Stimulated activated CD8-positive, alpha-beta memory T cell treated with anti-CD3 and anti-CD28 coated beads, Interleukin-2, amount 100 ng/mL, for 1 hour (primary cell): ENCODE measurements at places on chromosomes 4 and X.

DNA sequence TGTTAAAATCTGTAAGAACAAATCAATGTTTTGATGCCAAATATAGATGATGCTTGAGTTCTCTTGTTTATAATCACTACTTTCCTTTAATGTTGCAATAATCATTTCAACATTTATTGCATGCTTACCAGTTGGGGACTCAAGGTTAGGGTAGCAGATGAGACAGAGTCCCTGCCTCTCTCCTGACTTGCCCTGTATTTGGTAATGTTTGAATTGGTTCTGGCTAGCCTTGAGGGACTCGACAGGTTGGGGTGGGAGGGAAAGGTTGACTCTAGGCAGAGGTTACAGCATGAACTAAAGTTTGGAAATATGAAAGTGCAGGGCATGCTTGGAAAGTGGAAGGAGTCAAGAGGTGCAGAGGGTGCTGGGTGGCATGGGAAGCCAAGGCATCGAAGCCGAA lies 2.0 kb downstream of the SEC24B start:
- no peak for DNase-seq

DNA sequence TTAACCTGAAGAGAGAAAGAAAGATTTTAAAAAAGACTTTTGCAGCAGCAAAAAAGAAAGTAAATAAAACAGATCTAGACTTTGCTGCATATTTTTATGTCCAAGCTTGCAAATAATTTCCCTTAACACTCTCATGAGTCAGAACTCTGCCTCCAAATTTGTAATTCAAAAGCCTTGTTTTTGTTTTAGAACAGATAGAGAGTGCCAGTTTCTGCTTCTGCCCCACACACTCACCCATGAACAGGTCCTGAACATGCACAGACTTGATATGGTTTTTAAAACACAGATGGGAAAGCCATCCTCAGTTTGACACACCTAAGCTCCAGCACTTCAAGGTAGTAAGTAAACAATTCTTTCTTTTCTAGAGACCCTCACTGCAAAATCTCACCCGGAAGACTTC lies 39.7 kb upstream of the VCX3B start:
- no peak for DNase-seq

- DNase-seq: no peak
These were observed 41.8 kb upstream of the WDR1 start for GRCh38 chr4:10158333-10158942.

DNA sequence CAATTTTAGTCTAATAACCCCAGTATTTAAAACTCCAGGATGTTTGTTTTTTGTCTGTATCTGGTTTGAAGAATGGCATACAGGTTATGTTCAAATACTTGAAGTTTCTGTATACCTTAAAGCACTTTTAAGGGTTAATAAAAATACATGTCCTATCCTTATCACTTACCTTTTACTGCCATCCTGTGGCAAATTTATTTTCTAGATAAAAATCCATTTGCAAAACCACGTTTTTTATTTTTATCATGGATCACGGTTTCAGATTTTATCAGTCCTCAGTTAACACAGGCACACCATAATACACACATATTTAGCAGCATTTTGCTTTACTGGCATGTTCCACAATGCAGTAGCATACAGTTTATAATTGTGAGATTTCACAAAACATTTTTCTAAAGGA lies 113.3 kb upstream of the H2AZ1 start:
- DNase-seq: no peak

DNA sequence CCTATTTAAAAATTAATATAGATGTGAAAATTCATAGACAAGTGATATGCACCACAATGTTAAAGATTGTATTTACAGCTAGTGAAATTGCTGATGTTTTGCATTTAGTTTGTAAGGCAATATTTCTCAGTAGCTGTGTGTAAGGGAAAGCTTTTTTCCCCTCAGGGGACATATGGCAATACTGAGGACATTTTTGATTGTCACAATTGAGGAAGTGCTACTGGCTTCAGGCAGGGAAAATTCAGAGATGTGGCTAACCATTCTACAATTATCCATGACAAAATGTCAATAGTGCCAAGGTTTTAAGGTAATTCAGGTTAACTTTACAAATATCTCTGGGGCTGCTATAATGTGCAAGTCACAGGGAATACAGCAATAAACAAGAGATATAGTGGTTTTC lies 66.1 kb upstream of the IL15 start:
- DNase-seq: no peak
